ENCODE measurements at places on chromosomes 3 and 15.

DNA sequence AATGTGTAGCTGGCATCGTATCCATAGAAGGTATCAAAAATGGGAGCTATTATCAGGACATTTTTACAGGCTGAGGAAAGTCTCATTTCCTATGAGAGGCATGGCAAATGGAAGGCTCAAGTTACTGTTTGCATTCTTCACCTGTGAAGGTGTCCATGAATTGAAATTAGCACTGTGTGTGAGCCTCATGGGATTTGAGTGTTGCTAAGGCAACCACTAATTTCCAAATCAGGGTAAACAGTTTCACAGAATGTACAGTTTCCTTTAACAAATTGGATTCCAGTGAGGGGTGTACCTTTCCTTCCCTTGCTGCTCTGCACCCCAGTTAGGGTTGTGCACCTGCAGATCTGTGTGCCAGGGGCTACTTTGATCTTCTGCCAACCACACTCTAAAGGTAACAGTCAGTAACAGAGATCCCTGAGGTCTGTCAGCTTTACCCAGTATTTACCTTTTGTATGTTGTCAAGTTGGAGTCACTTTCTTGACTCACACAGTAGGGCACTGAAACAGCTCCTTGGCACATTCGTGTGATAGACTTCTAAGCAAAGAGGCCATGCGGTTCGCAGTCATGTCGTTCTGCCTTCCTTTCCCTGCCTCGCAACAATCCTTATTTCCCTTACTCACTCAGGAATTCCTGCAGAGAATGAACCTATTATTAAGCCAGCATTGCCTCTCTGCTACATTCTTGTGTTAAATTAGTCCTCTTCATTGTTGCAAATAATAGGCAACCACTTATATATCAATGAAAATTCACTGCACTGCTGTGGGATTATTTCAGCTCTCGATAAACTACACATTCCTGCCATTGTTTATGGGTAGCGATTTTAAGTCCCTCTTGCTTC, 129.8 kb upstream of the GBE1 start:
- DNase-seq = no peak

DNA sequence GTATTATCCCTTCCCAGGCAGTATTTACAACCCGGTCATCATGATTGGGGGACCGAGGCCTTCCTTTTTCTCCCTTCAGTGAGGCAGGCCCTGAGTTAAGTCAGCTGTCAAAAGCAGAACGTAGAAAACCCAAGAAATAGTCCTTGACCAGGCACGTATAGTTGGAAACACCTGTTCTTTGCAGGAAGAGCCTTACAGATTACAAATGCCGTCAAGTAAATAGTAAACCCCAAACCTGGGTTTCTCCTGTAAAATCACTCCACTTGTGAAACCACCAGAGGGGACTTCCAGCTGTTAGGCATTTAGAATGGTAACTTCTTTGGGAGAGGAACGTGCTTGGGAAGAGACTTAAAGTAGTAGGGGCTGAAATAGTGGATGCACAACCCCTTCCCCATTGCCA, 1.0 kb upstream of the BTBD1 start:
- DNase-seq = no peak

- no peak for DNase-seq
These were observed 34.1 kb upstream of the ATG7 start for GRCh38 chr3:11238060-11238459.

- DNase-seq = no peak
These were observed 36.4 kb downstream of the DNAJB8 start for GRCh38 chr3:128430301-128430700.

GRCh38 chr3:51395493-51396213, 4.6 kb downstream of the RBM15B start:
- DNase-seq = no peak

DNA sequence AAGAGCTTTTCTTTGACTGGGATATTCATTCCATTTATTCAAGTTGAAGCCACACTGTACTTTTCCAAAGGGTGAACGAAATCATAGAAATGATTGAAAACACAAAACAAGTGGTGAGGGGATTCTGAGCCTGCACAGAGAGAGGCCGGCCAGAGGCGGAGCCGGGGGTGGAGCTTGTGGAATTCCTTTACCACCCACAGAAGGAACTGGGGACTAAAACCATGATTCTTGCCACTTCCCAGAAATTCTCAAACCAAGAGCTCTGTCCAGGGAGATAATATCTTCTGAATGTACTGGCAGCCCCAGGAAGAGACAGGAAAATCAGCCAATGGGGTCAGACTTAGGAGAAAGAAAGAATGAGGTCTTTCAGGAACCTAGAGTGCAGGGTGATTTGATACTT, 20.8 kb downstream of the FBN1 start:
- no peak for DNase-seq

DNA sequence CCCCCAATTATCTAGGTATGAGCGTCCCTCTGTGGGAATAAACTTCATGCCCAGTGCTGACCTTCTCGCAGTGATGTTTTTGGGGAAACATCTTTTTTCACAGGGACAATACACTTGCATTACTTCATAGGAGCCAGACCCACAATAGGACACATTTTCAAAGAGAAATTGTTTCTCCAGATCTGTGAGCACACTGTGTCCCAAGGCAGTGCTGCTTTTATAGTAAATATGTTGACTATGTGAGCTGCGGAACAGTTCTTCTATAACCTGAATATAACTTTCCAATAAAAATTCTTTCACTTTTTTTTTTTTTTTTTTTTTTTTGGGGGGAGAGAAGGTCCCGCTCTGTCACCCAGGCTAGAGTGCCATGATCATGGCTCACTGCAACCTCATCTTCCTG, 17.4 kb upstream of the THSD4 start:
- DNase-seq = no peak

DNA sequence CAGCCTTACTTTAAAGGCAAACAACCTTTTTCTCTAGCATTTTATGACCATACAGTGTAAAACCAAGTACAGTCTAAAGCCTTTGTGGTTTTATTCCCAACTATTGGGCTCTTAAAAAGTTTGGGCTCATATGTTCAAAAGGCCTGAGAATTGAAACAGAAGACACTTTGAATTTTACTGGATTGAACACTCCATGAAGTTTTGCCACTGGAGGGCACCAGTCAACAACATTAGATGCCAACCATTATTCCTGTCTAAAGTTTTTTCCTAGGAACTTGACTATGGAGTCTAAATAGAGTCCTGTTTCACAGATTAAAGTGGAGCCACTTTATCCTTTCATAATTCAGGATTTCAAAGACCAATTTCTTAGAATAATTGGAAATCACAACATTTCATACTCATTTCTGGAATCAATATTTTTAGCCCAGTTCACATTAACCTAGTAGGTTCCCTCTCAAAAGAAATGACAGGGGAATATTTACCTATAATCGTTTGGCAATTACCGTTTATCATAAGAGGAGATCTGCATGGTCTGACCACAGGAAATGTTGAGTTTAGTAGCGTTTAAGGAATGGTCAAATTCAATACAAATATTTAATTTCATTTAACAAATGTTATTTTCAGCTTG, 244.1 kb upstream of the PDZRN3 start:
- peak; percentile 40 for DNase-seq

DNA sequence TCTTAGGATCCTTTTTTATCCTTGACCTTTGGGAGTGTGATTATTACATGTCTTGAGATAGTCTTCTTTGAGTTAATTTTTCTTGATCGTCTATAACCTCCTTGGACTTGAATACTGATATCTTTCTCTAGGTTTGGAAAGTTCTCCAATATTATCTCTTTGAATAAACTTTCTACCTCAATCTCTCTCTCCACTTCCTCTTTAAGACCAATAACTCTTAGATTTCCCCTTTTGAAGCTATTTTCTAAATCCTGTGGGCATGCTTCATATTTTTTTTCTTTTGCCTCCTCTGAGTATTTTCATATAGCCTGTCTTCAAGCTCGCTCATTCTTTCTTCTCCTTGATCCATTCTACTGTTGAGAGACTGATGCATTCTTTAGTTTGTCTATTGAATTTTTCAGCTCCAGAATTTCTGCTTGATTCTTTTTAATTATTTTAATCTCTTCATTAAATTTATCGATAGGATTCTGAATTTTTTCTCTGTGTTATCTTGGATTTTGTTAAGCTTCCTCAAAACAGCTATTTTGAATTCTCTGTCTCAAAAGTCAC, 12.1 kb downstream of the USF3 start:
- no peak for DNase-seq

- no peak for DNase-seq
These were observed 9.4 kb upstream of the SEMA3B start for GRCh38 chr3:50259432-50260026.

GRCh38 chr3:122758877-122759560, 34.6 kb downstream of the HSPBAP1 start:
- DNase-seq = no peak

GRCh38 chr3:170759511-170760173, 110.4 kb downstream of the RPL22L1 start:
- DNase-seq = no peak

DNA sequence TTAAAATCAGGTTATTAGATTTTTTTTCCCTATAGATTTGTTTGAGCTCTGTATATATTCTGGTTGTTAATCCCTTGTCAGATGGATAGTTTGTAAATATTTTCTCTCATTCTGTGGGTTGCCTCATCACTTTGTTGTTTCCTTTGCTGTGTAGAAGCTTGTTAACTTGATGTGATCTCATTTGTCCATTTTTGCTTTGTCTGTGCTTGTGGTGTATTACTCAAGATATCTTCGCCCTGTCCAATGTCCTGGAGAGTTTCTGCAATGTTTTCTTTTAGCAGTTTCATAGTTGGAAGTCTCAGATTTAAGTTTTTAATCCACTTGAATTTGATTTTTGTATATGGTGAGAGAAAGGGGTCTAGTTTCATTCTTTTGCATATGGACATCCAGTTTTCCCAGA, 699.1 kb downstream of the NAALADL2 start:
- no peak for DNase-seq

DNA sequence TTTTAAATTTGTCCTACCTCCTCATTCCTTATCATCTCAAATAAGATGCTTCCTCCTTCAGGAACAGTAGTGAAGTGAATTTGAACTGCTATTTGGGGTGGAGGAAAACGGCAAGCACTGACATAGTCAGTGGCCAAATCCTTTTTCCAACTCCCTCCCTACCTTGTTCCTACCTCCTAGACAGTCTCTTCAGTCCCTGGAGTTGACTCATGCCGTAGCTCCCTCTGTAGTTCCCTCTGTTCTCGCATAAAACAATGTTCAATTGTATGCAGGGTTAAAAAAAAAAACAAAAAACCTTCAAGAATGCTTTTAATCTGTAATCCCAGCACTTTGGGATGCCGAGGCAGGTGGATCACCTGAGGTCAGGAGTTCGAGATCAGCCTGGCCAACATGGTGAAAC, 1.4 kb downstream of the UBR1 start:
- no peak for DNase-seq

GRCh38 chr15:41133454-41133853, 17.4 kb upstream of the INO80 start:
- DNase-seq = no peak

GRCh38 chr15:48710952-48711495, 65.5 kb upstream of the FBN1 start:
- DNase-seq = no peak

DNA sequence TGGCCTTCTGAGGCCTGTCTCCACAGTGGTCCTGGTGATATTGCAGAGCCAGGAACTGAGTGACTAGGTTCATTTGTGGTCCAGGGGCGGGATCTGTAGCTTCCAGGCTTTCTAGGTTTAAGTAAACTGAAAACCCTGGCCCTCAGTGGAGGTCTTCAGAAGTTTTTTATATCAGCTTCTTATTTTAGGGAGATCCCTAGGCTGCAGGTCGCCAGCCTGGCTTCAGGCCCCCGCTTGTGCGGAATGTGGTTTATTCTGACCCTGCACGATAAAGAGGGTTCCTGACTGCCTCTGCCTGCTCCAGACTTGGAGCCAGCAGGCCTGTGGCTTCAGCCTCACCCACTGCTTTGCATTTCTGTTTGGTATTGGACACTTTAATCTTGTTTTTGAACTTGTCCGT, 133.9 kb upstream of the PLXNA1 start:
- no peak for DNase-seq

- DNase-seq = no peak
These were observed 51.9 kb upstream of the GNB4 start for GRCh38 chr3:179503152-179503551.

DNA sequence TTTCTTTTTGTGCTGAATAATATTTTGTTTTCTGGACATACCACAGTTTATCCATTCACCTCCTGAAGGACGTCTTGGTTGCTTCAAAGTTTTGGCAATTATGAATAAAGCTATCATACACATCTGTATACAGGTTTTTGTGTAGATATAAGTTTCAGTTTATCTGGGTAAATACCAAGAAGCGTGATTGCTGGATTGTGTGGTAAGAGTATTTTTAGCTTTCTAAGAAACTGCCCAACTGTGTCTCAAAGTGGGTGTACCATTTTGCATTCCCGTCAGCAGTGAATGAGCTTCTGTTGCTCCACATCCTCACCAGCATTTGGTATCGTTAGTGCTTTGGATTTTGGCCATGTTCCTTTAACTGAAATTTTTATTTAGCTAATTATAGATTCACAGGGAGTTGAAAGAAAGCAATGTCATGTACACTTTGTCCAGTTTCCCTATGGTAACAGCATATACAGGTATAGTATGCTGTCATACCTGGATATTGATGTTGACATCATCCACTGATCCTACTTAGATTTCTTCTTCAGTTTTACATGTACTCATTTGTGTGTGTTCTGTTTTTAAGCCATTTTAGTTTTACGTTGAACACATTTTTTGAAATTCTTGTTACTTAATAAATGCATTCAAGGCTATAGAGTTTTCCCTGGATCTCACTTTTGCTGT, 11.9 kb downstream of the ARID3B start:
- no peak for DNase-seq

DNA sequence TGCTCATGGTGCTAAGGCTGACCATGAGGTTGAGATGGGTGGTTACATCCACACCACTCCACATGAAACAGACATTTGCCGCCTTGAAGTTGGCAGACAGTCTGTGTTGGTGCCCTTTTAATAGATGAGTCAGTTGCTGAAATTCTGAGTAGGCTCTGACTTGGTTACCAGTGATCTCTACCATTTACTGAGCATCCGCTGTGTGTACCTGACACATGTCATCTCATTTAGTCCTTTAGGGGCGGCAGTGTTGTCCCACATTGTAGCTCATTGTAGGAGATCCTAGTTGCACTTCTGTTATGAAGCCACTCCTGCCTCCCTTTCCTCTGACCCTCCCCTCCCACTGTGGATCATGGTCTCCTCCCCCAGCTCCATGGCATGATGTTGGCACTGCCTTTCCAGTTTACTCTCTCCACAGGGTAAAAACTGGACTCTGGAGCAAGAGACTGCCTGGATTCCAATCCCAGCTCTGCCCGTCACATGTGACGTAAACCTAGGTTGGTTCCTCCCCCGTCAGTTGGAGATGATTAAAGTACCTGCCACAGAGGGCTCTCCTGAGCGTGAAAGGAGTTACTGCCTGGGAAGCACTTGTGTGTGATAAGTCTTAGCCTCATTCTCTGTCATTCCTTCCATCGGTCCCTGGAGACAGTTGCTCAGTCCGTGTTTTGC, 21.6 kb downstream of the SLCO3A1 start:
- DNase-seq = no peak
